ENCODE measurements at places on chromosomes 16 and 17.
A peak's percentile ranks its signal among the peaks of the same experiment; 100 is the strongest.

GRCh38 chr16:56041556-56042140 is 149.6 kb upstream of the GNAO1 start:
- peak; percentile 3 for DNase-seq

- DNase-seq: peak; percentile 55
These were observed 24.8 kb downstream of the MAP1LC3B start for GRCh38 chr16:87416826-87417527.

GRCh38 chr16:73288520-73288919 is 240.6 kb upstream of the ZFHX3 start:
- DNase-seq: no peak

- DNase-seq: no peak
These were observed 91.1 kb downstream of the RGS9 start for GRCh38 chr17:65228287-65228686.

DNA sequence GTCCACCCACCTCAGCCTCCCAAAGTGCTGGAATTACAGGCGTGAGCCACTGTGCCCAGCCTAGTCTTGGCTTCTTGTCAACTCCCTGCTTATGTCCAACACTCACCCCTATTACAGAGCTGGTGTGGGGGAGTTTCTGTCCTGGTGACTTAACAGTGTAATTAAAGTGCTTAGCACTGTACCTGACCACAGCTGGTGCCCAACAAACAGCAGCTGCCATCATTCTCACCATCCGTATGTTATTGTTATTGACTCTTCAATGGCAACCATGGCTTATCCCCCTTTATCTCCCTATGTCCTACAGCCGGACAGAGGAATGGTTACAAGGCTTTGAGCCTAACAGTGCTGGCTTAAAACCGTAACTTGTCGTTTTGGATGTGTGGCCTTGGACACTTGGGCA is 17.0 kb upstream of the BRCA1 start:
- no peak for DNase-seq

- DNase-seq: no peak
These were observed 121.6 kb downstream of the SMG6 start for GRCh38 chr17:2181897-2182448.

DNA sequence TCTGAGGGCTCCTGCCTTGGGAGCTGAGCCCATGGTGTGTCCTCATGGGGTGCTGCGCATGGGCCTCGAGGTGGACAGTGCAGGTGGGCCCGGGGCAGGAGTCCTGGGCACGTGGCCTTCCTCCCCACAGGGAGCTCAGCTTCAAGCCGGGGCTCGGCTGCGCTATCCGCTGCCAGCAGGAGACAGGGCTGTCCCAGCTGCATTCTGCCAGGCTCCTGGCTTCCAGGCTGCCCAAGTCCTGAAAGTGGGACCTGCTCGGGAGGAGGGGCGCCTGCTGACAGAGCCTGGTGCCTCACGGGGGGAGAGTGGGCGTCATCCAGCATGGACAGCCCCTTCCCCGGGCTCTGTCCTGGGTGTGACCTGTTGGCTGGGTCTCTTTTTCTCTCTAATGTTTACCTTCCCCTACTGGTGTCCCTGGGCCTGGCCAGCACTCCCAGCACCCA is 7.1 kb downstream of the TRAF7 start:
- no peak for DNase-seq

GRCh38 chr17:72816406-72816805 is 276.1 kb downstream of the SLC39A11 start:
- no peak for DNase-seq

- no peak for DNase-seq
These were observed 7.7 kb downstream of the GIT1 start for GRCh38 chr17:29581583-29582253.

- DNase-seq: no peak
These were observed 191.9 kb downstream of the MSI2 start for GRCh38 chr17:57447990-57448758.

DNA sequence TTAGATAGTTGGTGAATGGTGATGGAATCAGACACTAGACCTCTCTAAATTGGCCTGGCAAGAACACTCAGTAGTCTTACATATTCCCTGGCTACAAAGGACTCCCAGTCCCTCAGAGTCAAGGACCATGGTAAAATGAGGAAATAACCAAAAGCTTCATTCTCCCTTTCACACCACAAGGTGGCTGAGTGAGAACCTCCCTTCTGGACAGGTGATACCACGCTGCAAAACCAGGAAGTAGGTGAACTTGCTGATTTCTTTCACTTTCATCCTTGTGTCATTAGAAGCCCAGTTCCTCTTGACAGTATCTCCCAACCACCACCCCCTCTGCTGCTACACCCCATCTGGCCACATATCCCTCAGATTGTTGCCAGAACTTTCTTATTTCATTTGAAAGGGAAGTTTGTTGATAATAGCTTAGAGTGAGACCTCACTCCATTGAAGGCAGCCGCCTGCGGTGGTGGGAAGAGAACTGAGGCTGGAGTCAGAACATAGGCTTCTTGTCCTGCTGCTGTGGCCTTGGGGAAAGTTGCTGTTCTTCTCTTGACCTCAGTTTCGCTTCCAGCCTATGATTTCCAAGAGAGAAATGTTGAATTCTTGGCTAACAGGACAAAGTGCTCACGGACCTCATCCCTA is 290.6 kb upstream of the CCL2 start:
- peak; percentile 86 for DNase-seq

- DNase-seq: peak; percentile 73
These were observed 68.6 kb downstream of the ZZEF1 start for GRCh38 chr17:4073983-4074830.

DNA sequence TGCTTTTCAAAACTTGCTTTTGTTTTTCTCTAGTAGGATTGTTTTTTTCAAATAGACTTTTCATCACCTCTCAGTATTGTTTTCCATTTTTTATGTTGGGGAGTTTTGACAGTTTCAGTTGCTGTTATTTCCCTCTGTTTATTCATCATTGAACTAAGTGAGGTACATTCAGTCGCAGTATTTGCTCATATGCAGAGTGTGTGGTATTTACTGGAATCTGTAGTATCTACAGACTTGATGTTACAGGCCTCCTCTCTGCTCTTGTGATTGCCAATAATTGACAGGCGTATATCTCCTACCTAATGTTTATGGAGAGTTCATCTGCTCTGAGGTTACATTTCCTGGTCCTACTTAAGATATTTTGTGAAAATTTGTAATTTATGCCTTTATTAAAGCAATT is 49.6 kb downstream of the COX10 start:
- no peak for DNase-seq

- DNase-seq: no peak
These were observed 51.5 kb upstream of the EMP2 start for GRCh38 chr16:10631886-10632285.

DNA sequence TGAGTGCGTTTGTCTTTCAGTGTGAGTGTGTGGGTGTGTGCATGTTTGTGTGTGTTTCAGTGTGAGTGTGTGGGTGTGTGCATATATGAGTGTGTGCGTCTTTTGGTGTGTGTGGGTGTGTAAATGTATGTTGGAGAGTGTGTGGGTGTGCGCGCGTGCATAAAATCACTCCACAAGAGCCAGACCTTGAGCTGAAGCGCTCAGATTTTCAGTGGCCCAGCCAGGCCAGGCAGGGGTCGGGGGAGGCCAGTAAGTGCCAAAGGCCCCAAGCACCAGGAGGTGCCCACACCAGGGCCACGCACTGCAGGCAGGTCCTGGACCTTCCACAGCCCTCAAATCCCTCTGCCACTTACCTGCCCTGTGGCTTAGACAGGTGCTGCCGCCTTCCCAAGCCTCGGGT is 184.0 kb downstream of the SOX9 start:
- no peak for DNase-seq

- no peak for DNase-seq
These were observed 17.9 kb downstream of the NSRP1 start for GRCh38 chr17:30134551-30134950.

DNA sequence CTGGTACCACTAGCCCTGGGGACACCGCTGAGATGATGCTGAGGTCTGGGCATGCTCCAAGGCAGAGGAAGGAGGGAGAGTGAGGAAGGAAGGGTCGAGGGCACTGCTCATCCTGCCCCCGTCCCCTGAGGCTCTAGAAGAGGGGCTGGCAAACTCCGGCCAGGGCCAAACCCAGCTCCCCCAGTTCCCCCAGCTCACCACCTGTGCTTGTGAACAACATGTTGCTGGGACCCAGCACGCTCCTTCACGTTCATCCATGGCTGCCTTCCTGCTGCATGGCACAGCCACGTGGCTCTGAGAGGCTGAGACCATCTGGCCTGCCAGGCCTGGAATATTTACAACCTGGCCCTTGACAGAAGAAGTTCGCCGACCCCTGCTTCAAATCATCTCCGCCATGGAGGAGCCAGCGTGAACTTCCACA is 81.2 kb downstream of the RBFOX3 start:
- DNase-seq: no peak

GRCh38 chr17:16150251-16150856 is 65.0 kb downstream of the NCOR1 start:
- DNase-seq: no peak

GRCh38 chr17:48002916-48003416 is 32.1 kb downstream of the CDK5RAP3 start:
- DNase-seq: no peak

GRCh38 chr16:79497606-79498350 is 102.8 kb downstream of the MAF start:
- DNase-seq: no peak

- no peak for DNase-seq
These were observed 27.3 kb downstream of the GAS7 start for GRCh38 chr17:10171122-10171571.

DNA sequence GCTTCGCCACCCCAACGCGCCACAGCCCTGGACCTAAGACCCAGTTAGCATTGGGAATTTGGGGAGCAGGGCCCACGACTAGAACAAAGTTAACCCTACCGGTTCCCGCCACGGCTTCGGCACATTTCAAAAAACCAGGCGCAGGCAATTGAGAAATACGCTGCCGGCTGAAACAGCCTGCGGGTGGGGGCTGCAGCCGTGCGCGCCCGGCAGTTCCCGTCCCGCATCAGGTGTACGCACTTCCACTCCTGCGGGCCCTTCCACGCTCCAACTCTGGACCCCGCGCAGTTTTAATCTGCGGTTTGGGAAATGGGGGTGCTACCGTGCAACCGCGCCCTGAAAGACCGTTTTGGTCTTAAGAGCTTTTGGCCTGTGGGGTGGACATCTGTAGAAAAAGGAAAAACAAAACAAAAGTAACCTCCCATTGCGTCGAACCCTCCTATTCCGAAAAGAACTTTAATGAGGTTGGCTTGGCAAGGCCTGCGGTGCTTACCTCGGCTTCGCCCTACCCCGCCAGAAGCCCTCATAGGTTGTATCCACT is 7.1 kb downstream of the IRX5 start:
- no peak for DNase-seq

DNA sequence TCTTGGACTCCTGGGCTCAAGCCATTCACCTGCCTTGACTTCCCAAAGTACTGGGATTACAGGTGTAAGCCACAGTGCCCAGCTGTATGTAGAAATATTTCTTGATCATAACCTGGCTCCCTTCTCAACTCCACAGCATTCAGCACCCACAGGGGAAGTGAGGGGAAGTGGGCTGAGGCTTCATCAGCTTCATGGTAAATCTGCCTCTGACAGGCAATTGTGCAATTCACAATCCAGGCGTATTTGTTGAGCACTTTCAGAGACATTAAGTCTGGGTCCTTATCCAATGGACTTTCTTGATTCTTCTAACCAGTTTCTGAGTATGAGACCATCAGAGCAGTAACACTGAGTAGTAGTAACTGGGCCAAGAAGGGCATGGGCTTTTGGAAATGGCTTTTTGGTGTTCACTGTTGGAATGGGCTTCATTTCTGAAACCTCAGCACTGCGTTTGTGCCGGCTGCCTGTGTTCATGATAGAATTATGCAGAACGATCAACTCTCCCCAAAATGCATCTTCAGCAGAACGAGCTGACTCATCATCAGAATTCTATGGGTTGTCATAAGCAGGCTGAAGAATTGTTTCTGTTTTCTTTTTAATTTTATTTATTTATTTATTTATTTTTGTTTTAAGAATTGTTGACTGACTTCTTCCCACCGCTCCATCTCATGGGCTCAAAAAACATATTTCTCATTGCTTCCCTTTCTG is 28.9 kb downstream of the FAM20A start:
- DNase-seq: no peak

DNA sequence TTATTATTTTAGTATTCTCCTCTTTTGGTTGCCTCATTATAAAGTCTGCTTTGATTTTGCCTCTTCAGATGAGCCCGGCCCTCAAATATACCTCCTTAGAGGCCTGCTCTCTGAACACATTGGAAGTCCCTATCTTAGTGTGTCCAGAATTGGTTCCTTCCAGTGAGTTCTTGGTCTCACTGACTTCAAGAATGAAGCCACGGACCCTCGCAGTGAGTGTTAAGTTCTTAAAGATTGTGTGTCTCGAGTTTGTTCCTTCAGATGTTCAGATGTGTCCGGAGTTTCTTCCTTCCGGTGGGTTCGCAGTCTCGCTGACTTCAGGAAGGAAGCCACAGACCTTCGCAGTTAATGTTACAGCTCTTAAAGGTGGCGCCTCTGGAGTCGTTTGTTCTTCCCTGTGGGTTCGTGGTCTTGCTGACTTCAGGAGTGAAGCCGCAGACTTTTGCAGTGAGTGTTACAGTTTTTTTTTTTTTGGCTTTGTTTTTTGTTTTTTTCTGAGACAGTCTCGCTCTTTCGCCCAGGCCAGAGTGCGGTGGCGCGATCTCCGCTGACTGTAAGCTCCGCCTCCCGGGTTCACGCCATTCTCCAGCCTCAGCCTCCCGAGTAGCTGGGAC is 45.8 kb upstream of the NOS2 start:
- no peak for DNase-seq

DNA sequence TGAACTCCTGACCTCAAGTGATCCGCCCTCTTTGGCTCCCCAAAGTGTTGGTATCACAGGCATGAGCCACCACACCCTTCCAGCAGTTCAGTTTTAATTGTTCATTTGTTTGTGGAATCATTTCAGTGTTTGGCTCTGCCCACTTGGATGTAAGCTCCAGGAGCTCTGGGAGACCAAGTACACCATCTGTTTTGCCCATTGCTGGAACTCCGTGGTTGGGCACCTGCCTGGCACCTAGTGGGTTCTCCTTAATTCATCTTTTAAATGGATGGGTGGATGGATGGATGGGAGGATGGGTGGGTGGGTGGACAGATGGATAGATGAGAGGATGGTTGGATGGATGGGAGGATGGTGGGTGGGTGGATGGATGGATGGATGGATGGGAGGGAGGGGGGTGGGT is 953 bp upstream of the NECAB2 start:
- no peak for DNase-seq

GRCh38 chr16:20874088-20874581 is 26.0 kb downstream of the DCUN1D3 start:
- DNase-seq: no peak

- peak; percentile 46 for DNase-seq
These were observed 180.8 kb downstream of the RBFOX1 start for GRCh38 chr16:7513429-7513828.

- DNase-seq: no peak
These were observed 44.8 kb downstream of the METTL16 start for GRCh38 chr17:2466931-2467330.

GRCh38 chr16:66334853-66335574 is 31.5 kb upstream of the CDH5 start:
- DNase-seq: no peak

Data from OCI-M1 (cell line).